HCT116 (cell line): ENCODE measurements at places on chromosomes 2 and 18. TPM values are rescaled to one million over a fixed set of nuclear protein-coding genes. Genes with fewer than 3 reads are reported as not detected.

The SFTPB gene
- total RNA-seq: 13.3 TPM

DNA sequence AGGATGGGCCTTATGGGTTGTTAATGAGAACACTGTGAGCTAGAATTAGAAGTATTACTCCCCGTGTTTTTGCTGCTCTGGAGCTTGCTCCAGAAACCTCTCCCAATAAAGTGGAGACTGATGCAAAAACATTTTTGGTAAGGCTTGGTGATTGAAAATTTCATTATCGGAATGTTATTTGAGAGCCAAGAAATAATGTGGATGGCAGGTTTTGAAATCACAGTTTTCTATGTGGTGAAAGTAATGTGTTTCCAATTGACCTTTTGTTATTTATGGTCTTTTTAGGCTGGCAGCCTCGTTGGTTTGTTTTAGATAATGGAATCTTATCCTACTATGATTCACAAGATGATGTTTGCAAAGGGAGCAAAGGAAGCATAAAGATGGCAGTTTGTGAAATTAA lies 5.1 kb downstream of the PLEKHA3 start:
- DNase-seq: no peak

DNA sequence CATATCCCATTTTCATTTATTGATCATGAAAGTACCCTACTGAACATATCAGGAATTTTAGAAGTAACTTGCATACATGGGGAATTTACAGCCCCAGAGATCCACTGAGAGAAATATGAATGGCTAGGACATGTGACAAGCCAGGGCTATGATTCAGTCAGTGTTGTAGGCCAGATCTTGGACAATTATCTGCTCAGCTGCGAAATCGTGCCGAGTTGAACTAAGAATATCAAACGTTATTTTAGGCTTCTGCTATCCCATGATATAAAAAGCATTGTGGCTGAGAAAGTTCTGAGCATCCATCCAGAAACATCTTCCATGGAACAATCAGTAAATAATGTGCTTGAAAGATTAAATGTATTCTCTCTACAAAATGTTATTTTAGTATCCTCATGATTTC lies 85.7 kb upstream of the UNC80 start:
- no peak for DNase-seq

- no peak for DNase-seq
These were observed 228.1 kb downstream of the RBM43 start for GRCh38 chr2:151033271-151034248.

GRCh38 chr2:217398101-217398500 lies 538.2 kb upstream of the TNP1 start:
- no peak for DNase-seq

DNA sequence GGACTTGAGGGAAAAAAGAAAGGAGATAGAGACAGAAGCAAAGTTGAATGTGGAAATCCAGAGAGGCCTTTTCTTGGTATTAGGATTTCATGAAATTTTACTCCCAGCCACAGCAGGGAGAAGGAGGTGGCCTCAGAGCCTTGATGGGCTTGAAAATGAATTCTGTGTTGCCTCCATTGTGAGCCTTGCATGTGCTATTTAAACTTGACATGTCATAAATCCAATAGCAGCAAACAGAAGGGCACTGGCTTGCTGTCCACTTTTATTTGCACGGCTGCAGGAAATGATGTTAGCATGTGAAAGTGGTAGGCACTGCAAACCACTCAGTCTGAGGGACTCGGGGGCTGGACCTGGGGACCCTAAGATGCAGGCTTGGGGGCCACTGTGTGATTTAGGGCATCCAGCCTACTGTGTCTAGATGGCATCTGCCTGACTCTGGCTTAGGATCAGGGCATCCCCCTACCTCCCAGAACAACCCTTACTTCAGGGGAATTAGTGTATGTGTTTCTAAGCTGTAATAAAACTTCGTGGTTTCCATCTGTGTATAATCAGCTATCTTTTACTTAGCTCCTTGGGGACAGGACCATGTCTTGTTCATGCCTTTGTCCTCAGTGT lies 139.1 kb upstream of the SKOR2 start:
- DNase-seq: no peak

DNA sequence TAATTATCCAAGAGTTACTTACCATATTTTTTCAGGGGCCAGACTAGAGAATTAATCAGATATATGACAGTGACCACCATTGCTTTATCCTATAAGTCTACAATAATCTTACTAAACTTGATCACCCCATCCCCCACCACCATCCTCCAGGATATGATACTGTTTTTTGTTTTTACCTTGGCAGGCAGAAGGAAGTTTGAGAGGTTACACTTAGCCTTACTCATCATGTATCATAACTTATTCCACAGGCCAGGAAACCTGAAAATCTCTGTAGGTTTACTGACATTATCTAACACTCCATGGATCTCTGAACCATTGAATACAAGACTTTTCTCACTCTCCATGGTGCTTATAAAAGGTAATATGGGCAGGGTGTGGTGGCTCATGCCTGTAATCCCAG lies 602.7 kb downstream of the KCNJ3 start:
- no peak for DNase-seq

The MATN3 gene
- total RNA-seq: not detected

- DNase-seq: no peak
These were observed 143.9 kb upstream of the L3MBTL4 start for GRCh38 chr18:6558446-6559156.

The PGAP1 gene
- total RNA-seq: 7.1 TPM

- no peak for DNase-seq
These were observed 1258.3 kb upstream of the GYPC start for GRCh38 chr2:125397535-125398251.

The CHMP3 gene
- total RNA-seq: 63.4 TPM

The MTX2 gene
- total RNA-seq: 38.9 TPM

The SLC4A5 gene
- total RNA-seq: 0.91 TPM

GRCh38 chr2:140734992-140735391 lies 1395.8 kb downstream of the LRP1B start:
- DNase-seq: no peak

- DNase-seq: no peak
These were observed 83.9 kb downstream of the PIK3C3 start for GRCh38 chr18:42038936-42039335.

The STAT4 gene
- total RNA-seq: 2.0 TPM

DNA sequence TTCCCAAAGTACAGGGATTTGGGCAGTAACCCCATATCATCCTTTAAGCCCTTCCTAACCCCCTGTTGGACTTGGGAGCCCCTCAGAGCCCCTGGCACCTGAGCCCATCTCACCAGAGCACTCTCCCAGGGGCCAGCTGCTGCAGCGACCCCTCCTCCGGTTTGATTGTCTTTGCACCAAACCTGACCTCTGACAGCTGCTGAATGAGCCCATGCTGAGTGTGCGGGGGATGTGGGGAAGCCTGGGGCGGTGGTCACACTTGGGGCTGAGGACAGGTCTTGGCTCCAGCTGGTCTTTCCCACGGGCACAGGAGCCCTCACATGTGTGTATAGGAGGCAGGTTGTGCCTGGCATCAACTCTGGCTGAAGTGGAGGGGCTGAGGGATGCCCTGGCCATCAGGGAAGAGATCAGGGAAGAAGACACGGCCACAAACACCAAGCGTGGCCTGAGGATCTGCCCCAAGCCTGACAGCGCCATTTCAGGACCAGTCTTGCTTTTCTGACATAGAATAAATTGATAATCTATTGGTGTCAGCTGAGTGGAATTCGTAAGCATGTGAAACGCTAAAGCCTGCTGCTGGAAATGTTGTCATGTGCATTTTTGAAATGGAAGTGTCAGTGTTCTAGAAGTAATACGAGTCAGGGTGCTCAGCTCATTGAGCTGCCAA lies 102.4 kb downstream of the ACKR3 start:
- no peak for DNase-seq

The LRRC30 gene
- not detected for total RNA-seq

The CIB4 gene
- total RNA-seq: not detected

DNA sequence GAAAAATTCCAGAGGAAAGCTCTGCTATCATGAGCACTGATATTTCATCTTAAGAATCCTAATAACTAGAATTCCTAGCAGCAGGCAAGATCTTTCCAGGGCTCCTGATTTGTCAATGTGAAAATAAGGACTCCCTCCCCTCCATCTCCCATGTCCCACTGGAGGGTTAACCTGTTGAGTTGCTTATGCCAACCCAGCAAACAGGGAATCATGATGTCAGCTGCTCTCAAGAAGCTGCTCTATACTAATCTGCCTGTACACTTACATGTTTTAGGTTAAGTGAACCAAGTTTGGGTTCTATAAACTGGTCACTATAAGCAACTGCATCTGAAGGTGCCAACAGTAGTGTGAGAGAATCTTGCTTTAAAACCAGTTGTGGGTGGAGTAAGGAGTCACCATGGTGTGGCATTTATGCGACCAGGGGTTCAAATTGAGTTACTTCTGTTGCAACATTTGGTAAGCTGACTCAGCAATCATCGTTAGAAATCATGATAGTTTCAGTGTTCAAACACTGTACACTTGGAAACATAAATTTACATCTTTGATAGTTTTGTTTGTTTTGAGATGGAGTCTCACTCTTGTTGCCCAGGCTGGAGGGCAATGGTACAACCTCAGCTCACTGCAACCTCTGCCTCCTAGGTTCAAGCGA lies 53.4 kb downstream of the STK25 start:
- no peak for DNase-seq

- DNase-seq: no peak
These were observed 253.5 kb downstream of the NCKAP5 start for GRCh38 chr2:133314795-133315194.

DNA sequence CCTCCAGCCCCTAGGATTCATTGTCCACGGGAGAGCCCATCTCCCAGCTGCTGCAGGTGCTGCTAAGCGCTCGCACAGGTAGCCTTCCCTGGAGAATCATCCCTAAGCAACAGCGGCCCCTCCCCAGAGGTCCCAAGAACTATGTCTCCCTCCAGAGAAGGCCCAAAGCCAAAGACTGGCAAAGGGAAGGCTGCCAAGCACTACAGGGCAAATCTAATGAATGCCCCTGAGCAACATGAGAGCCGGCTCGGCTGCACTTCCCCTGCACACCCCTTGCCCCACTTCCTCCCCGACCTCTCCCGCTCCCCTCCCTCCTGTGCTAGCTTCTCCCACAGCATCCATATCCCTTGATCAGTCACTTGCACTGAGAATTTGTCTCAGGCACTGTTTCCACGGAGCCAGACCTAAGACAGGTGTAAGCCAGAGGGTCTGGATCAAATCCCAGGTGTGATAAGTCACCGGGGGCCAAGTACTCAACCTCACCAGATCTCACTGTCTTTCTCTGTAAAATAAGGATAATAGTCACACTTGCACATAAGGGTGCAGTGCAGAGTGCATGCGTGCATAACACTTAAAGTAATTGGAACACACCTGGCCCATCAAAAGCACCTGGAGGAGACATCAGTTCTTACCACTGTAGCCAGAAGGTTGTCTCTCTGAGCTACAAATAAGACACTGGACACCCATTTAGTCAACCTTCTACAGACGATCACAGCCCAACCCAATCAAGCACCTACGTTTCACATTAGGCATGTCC lies 20.1 kb upstream of the COL6A3 start:
- no peak for DNase-seq
